ENCODE measurements at places on chromosomes 2 and 18.

- no peak for DNase-seq
These were observed 335.0 kb downstream of the NR4A2 start for GRCh38 chr2:155997538-155997937.

- no peak for DNase-seq
These were observed 42.1 kb downstream of the HS1BP3 start for GRCh38 chr2:20608666-20609348.

DNA sequence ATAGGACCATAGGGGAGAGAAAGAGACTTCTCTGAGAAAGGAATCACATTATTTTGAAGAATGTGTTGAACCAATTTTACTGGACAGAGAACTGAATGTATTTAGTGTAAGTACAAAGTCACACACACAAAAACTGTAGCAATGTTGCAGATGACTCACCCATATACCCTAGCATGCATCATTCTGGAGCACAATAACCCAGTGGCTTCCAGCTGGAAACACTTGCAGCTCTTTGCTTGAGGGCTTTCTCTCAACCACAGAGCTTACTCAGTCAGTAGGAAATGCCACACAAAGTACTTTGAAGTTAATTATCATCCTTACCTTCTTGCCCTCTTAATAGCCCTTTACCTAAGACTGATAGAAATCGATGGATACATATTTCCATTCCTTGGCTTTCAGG lies 760.0 kb upstream of the FSHR start:
- no peak for DNase-seq

GRCh38 chr2:51153236-51153635 lies 121.3 kb upstream of the NRXN1 start:
- DNase-seq: no peak

DNA sequence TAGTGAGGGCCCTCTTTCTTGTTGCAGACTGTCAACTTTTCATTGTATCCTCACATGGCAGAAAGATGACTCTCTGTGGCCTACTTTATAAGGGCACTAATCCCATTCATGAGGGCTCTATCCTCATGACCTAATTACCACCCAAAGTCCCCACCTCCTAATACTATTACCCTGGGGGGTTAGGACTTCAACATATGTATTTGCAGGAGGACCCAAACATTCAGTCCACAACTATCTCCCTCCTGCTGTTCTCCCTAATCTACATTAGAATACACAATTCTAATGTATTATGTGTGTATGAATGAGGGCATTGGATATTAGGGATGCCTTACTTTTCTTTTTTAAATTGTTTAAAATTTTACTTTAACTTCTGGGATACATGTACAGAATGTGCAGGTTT lies 246.0 kb upstream of the TANK start:
- DNase-seq: no peak
